ENCODE measurements at places on chromosomes 4 and X.

DNA sequence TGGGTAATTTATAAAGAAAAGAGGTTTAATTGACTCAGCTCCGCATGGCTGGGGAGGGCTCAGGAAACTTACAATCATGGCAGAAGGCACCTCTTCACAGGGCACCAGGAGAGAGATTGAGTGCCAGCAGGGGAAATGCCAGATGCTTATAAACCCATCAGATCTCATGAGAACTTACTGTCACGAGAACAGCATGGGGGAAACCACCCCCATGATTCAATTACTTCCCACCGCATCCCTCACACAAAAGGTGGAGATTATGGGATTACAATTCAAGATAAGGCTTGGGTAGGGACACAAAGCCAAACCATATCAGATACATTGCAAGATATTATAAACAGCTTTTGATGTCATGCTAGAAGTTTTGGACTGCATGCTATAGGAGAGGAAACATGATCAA lies 204.3 kb downstream of the VEGFC start:
- no peak for DNase-seq

DNA sequence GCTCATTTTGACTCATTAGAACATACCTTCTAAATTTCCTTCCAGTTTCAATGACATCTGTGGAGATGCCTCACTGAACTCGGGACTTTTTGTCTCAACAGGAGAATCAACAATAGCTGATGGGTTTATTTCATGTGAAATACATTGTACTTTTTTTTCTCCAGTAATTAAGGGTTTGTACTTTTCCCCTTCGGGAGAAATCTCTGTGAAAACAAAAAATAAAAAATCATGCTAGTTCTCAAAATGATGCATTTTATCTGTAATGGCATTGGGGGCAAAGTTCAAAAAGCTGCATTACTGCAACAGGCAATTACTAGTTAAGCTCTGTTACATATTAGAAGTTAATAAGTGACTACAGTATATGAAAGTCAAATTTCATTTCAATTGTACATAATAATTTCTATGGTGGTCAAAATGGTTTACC lies 167.3 kb upstream of the SH3RF1 start:
- no peak for DNase-seq

GRCh38 chr4:52780206-52780605 lies 29.0 kb upstream of the ERVMER34-1 start:
- DNase-seq, result no peak

DNA sequence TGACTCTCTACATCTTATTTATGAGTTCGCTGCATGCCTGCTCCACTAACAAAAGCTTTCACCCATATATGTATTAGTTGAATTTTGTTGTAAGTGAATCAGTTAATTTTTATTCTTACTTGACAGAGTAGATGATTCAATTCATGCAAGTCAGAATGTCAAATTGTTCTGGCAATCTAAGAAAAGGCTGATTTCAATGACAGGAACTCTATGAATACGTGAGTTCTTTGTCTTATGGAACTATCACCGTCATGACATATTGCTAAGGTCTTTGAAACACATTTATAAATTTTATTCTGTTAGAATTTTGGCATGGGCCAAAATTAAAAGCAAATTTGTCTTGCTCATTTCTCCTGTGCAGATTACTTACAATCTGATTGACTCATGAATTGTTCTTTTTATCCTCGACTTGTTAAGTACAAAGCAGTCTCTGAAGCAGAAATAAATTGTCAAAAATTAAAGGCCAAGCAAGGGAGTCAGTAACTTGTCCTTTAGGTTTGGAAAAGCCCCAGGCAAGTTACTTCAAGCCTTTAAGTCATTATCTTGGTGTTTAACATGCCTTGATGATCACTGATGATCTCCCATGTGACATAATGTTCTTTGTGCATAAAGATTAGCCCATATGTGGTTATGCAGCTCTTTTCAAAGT lies 89.0 kb upstream of the GC start:
- DNase-seq, result no peak

DNA sequence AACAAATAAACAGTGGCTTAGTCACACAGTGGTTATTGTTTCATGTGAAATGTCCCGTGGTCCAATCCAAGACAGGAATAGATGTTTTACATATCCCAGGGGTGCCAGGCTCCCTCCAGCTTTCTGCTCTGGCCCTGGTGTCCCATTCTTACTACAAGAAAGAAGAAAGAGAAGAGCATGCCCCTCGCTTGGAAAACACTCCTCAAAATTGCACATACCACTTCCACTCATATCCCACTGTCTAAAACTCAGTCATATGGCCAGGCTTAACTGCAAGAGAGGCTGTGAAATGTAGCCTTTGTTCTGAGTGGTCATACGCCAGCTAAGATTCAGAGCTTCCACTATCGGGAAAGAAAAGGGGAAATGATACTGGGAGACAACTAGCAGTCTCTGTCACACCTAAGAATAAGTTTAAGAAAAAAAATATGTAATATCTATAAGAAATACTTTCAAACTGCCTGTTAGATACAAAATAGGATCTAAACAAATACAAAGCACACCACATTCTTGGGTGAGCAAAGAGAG lies 306.8 kb upstream of the FAM241A start:
- DNase-seq, result no peak

DNA sequence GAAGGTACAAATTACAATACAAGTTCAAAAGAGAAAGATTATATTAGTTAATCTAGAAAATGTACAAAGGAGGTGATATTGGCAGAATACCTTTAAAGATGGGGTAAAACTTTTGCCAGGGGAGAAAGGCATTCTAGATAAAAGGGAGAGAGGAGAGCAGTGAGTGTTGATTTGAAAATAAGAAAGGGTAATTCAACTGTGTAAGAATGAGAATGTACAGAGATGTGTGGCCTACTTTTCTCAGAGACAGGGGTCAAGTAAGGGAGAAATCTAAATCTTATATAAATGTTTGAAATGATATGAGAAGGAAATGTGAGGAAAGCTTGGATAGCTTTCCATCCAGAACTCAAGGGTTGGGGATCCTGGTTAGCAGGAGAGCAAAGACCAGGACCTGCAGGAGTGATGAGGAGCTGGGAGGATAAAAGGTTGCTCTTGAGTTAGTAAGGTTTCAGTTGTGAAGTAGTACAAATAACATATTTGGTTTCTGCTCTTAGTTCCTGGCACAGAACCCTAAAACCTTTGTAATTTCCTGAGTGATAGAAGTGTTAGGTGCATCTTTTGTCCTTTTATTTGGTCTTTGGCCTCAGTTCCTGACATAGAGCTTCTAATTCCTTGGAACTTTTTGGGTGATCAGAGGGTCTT lies 489.9 kb downstream of the INPP4B start:
- DNase-seq, result no peak

- DNase-seq, result no peak
Measured at GRCh38 chr4:7201420-7202305, 9.3 kb downstream of the SORCS2 start.

GRCh38 chrX:119549327-119550016 lies 15.7 kb downstream of the STEEP1 start:
- DNase-seq, result peak; percentile 36

- DNase-seq, result no peak
Measured at GRCh38 chr4:70946939-70947338, 44.8 kb downstream of the MOB1B start.

- no peak for DNase-seq
Measured at GRCh38 chrX:7378406-7378805, 230.5 kb upstream of the PUDP start.

DNA sequence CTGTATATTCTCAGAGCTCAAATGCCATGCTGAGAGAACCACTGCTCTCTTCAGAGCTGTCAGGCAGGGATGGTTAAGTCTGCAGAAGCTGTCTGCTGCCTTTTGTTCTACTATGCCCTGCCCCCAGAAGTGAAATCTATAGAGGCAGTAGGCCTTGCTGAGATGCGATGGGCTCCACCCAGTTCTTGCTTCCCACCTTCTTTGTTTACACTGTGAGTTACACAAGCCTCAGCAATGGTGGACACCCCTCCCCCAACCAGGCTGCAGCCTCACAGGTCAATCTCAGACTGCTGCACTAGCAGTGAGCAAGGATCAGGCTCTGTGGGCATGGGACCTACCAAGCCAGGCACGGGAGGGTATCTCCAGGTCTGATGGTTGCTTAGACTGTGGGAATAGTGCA lies 271.6 kb downstream of the CENPC start:
- DNase-seq, result no peak

- DNase-seq, result no peak
Measured at GRCh38 chr4:187387739-187388138, 607.8 kb upstream of the ZFP42 start.

GRCh38 chrX:88425739-88426138 lies 321.3 kb upstream of the CPXCR1 start:
- DNase-seq, result no peak

GRCh38 chr4:45410701-45411210 lies 684.4 kb upstream of the GNPDA2 start:
- no peak for DNase-seq

GRCh38 chrX:68589372-68589753 lies 58.1 kb upstream of the STARD8 start:
- no peak for DNase-seq

DNA sequence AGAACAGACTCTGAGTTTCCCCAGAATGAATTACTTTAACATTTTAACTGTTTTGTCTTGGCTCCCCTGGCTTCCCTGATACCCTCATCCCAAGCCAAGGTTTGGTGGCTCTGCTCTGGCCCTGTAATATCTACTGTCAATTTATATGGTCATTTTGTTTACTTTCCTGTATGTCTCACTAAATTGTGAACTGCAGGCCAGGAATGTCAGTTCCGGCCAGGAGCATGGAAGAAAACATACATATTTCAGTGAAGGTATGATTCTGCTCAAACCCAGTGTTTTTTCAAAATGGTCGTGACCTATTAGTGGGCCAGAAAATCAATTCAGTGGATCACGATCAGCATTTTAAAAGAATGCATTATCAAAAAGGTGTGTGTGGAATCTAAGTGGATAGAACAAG lies 1.2 kb downstream of the RPGR start:
- DNase-seq, result no peak

DNA sequence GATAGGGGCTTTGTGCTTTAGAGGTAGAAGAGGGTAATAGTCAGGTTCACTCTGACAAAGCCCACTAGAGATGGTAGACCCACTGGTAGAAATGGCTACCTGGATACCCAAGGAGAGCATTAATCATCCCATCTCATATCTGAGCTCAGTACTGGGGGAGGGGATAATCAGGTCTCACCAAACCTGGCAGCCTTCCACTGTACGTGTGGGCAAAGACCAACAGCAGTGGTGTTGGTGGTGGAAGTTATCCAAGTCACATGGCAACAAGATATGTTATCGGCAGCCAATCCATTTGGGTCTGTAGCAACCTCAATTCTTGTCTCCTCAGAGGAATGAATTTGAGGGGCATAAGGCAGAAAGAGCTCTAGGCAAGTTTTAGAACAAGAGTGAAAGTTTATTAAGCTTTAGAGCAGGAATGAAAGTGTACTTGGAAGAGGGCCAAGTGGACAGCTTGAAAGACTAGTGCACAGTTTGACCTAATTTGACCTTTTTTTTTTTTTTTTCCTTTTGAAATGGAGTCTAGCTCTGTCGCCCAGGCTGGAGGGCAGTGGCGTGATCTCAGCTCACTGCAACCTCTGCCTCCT lies 67.0 kb upstream of the CXCL13 start:
- no peak for DNase-seq

GRCh38 chr4:111512081-111512783 lies 633.0 kb upstream of the FAM241A start:
- no peak for DNase-seq

DNA sequence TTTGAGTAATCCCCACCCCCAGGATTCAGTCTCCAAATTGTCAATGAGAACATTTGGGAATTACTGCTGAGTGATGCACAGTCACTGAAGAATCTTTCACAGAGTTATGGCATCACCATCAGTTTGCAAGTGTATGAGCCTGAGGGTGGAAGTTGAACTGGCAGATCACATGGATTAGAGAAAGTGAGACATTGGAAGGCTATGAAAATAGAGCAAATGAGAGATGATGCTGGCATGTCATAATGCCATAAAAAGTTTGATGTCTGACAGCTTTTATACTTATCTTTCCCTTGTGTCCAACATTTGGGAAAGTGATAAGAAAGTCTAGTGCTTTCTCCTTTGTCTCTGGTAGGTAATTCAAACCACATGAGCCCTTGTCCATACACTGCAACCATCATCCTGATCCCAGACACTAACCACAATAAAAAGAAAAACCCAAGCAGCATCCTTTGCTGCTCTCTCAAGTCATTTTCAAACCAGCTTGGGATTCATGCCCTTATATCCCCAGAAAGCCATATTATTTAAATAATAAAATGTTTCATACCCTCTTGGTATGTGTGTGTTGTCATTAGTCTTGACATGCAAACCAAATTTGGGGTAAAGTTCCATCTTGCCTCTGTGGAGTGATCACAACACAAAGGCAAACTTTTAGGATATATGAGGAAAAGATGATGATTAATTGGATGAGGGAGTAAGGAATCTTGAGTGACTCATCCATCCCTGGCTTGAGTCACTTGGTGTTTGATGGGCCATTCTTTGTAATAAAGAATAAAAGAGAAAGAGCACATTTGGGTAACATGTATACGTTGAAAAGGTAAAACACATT lies 438.9 kb downstream of the GRXCR1 start:
- no peak for DNase-seq

- DNase-seq, result no peak
Measured at GRCh38 chr4:69986663-69987062, 9.1 kb upstream of the STATH start.

DNA sequence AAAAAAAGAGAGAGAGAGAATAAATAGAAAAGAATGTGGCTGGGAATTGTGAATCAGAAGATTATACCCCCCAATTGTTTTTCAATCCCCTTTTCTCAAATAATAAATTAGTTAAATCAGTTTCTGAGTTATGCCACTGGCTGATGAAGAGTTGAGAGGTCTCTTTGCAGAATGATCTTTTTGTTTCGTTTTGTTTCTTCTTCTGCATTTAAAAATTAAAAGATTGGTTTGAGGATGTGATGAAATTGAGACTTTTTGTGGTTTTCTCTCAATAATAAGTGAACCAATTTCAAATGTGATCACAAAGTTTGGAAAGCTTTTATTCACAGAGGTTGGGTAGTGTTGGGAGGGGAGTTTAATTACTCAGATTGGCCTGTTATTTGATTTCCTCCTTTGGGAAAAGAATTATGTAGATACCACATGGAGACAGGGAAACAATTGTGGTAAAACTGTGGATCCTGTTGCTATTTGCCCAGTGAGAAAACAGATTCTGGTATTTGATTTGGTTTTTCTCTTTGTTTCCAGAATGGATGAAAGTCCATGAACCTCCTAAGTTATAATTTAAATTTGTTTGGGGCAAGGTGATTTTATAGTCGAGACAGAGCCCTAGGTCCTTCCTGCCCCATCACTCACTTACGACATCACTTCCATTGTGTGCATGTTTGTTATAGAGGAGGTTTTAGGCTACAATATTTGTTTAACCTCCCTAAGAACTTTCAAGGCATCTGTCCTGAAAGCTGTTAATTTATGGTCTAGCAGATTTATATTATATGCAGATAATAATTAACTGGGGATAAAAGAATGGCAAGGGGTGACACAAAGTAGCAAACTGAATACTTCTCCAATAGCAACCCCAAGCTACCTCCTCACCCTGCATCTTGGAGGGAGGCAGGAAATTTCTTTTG lies 92.0 kb upstream of the BMPR1B start:
- no peak for DNase-seq
